NCI-H2029 treated with DMSO at 0.1 percent for 48 hours (cell line): ENCODE measurements at places on chromosomes 3 and 15.

DNA sequence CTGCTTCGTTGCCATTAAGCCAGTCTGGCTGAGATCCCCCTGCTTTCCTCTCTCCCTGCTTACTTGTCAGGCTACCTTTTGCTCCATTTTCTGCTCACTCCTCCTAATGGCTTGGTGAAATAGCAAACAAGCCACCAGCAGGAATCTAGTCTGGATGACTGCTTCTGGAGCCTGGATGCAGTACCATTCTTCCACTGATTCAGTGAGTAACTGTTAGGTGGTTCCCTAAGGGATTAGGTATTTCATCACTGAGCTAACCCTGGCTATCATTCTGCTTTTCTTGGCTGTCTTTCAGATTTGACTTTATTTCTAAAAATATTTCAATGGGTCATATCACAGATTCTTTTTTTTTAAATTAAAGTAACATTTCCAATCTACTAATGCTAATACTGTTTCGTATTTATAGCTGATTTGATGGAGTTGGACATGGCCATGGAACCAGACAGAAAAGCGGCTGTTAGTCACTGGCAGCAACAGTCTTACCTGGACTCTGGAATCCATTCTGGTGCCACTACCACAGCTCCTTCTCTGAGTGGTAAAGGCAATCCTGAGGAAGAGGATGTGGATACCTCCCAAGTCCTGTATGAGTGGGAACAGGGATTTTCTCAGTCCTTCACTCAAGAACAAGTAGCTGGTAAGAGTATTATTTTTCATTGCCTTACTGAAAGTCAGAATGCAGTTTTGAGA, 25.0 kb downstream of the CTNNB1 start:
- DNase-seq: no peak

- DNase-seq: no peak
Observed at GRCh38 chr15:58374147-58374546, 57.6 kb upstream of the LIPC start.

DNA sequence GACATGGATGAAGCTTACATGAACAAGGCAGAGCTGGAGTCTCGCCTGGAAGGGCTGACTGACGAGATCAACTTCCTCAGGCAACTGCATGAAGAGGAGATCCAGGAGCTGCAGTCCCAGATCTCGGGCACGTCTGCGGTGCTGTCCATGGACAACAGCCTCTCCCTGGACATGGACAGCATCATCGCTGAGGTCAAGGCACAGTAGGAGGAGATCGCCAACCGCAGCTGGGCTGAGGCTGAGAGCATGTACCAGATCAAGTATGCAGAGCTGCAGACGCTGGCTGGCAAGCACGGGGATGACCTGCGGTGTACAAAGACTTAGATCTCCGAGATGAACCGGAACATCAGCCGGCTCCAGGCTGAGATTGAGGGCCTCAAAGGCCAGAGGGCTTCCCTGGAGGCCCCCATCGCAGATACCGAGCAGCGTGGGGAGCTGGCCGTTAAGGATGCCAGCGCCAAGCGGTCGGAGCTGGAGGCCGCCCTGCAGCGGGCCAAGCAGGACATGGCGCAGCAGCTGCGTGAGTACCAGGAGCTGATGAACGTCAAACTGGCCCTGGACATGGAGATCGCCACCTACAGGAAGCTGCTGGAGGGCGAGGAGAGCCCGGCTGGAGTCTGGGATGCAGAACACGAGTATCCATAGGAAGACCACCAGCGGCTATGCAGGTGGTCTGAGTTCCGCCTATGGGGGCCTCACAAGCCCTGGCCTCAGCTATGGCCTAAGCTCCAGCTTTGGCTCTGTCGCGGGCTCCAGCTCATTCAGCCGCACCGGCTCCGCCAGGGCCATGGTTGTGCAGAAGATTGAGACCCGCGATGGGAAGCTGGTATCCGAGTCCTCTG, 77.6 kb downstream of the CLDN11 start:
- no peak for DNase-seq

DNA sequence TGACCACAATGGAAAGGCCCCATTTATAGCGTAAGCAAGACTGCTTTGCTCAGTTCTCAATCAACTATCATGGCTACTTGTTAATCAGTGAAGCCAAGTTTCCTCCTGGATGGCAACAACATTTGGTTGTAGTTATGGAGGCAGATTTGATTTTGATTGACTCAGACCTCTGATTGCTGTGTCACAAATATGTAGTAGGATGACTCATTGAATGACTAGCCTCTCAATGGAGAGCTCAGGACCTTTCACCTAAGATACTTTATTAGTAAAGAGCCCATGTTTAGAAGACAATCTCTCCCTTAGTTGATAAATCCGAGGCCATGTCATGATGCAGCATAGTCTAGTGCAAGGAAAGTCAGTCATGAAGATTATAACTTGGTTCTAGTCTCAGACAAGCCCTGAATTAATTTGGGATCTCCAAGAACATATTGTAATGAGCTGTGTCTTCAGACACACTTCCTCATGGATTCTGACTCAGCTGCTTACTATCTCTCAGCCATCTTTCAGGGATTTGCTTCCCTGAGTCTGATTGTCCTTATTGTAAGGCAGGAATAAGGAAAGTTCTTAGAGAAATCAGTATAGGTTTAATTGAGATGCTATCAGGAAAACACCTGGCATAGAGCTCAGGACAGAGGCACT, 397.4 kb upstream of the TMCO5A start:
- no peak for DNase-seq

DNA sequence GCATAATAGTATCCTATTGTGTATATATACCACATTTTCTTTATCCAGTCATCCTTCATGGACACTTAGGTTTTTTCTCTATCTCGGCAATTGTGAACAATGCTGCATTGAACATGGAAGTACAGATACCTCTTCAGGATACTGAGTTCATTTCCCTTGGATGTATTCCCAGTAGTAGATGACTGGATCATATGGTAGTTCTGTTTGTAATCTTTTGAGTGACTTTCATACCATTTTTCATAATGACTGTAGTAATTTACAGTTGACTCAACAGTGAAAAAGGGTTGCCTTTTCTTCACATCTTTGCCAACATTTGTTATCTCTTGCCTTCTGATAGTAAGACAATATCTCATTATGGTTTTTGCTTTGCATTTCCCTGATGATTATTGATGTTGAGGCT, 21.8 kb downstream of the MYH15 start:
- no peak for DNase-seq

DNA sequence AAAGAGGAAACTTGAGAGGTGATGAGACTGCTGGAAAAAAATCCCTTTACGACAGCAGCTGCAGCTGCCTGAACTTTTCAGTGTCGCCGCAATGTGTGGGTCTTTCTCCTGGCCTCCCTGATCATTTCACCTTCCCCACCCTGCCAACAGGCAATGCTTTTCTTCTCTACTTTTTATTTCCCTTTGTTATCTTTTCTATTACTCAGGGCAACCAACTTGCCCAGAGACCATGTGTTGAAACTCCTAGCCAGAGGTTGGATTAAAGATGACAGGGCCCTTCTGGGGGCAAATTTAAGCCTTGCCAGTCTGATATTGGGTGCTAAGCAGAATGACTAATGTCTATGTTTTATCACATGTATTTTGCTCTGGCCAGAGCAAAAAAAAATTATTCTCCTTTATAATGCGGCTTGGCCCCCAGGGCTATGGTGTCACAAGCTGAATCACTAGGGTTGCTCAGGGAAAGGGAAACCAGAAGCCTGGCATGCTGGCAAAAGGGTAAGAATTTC, 51.5 kb upstream of the CFAP20DC start:
- no peak for DNase-seq

- no peak for DNase-seq
Observed at GRCh38 chr15:53882311-53882710, 95.9 kb upstream of the UNC13C start.

GRCh38 chr3:112629425-112629824, 11.5 kb downstream of the CCDC80 start:
- no peak for DNase-seq

- no peak for DNase-seq
Observed at GRCh38 chr3:78974181-78974790, 793.5 kb downstream of the ROBO1 start.

- DNase-seq: no peak
Observed at GRCh38 chr15:73946795-73947370, 20.6 kb downstream of the LOXL1 start.

DNA sequence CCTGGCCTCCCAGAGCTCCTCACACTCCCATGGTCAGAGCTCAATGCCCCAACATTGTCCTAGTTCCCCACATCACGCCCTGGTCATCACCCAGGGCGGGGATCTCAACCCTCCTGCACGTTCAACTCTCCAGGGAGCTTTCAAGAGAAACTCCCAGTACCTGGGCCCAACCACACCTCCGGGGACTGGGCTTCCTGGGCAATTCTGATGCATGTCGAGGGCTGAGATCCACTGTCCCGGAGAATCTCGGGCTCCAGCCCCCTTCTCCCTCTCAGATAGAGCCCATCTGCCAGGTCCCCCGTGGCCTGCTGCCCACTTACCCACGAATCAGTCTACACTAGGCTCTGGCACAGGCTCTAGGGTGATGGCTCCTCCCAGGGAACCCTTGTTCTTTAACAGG, 39.2 kb downstream of the UMPS start:
- no peak for DNase-seq

DNA sequence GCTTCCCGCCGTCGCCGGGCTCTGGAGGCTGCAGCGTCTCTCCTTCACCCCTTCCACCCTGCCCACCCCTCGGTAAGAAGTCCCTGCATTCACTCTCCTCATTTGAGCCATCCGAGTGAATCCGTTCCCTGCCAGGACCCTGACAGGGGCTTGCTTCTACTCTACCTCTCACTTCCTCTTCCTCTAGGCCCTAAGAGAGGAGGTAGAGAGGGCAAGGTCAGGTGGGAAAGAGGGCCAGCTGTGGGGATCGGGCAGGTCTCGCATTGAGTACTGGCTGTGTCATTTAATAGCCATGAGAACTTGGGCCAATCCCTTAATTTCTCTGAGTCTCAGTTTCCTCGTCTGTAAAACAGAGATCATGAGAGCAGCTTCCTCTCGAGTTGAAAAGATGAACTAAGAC, 283.6 kb downstream of the UACA start:
- DNase-seq: no peak

DNA sequence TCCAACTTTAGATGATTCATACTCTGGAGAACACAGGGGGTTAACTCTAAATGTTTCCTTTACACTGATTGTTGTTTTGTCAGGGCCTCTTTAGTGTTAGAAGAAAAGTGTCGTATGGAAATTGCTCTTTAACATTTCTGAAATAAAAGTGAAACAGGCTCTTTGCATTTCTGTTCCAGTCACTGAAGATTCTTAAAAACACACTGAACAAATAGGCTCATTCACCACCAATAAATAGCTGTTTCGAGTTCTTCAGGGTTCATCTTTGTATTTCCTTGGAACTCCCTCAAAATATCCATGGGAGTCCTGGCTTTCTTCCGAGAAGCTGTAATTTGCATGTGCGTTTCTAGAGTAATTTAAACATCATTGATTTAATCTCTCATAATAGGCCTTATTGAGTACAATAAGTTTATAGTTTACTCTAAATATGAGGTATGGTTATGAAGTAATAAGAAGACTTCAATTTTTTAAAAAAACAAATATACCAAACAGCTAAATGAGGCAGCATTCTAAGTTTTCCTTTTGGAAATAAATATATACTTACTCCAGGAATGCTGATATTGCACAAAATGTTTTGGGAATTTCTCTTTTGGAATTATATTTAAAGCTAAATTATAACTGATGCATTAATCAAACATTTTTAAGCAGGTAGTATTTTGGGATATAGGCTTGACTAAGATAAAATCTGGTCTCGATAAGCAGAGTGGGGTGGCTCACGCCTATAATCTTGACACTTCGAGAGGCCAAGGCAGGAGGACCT, 327.4 kb downstream of the EPHA3 start:
- DNase-seq: no peak

- no peak for DNase-seq
Observed at GRCh38 chr3:55172913-55173312, 245.1 kb upstream of the LRTM1 start.

GRCh38 chr15:62875626-62876021, 166.9 kb upstream of the TPM1 start:
- DNase-seq: no peak

- DNase-seq: no peak
Observed at GRCh38 chr15:67038736-67039135, 26.7 kb upstream of the SMAD3 start.

DNA sequence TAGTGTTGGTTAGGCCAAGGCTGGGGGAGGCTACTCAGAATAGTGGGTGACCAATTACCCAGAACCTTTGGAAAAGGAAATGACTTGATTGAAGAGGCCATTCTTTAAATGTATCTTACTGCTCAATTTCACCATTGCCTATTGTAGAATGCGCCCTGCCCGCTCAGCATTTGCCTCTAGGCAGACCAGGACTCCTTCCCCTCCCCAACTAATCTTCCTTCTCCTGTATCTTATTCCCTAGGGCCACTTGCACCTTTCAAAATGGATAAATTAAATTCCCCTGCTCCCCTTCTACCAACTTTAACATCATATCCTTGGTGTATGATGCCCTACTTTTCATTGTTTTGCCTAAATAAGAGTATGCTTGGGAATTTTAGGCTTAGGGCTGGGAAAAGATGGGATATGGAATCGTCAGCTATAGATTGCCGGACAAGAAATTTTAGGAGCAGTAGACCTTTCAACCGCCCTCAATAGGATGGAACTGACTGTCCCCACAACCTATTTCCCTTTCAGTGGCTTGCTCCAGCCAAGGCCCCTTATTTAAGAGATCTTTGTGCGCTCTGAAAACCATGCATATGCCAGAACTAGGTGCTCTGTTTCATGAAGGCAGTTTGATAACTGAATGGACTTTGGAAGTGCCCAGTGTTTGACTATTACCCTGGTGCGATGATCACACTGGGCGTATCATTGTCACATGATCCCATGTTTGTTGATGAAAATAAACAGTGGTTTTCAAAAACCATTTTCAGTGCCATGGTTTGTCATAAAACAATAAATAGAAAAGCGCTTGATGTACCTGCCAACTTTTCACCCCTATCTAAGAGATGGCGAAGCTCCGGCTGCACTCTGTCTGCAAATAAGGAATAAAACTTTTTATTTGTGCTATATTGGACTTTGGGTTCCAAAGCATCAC, 74.3 kb upstream of the TSEN2 start:
- no peak for DNase-seq

GRCh38 chr3:65497846-65498245, 540.9 kb downstream of the MAGI1 start:
- no peak for DNase-seq

GRCh38 chr15:35505809-35506208, 40.2 kb downstream of the DPH6 start:
- DNase-seq: no peak

- no peak for DNase-seq
Observed at GRCh38 chr3:183178833-183179549, 16.5 kb upstream of the LAMP3 start.
